ENCODE measurements at places on chromosomes 3 and 15.

- no peak for DNase-seq
Measured at GRCh38 chr3:111592936-111593335, 2.2 kb downstream of the ZBED2 start.

- peak; percentile 86 for DNase-seq
Measured at GRCh38 chr3:57803647-57804081, 47.6 kb downstream of the SLMAP start.

DNA sequence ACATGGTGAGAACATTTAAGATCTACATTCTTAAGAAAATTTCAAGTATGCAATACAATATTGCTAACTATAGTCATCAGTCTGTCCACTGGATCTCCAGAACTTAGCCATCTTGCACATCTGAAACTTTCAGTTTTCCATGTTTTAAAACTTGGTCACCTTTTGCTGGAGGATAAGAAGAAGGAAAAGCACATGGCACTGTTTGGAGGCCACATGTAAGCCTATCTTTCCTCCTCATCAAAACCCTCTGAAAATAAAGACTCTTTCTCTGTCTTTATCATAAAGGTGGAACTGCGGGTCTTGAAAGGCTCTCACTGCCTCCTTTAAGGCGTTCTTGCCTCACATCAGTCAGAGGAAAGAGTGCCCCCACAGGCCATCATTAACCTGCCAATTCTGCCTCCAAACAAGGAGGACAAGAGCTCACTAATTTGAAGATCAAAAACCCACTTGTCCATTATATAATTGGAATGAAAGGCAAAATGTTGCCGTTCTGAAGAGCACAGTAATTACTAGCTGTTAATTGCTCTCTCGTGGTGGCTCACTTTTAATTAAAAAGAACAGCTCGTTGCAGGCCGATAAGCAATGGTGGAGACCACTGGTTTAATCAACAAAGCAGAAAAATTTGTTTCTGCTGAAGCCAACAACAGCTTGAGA is 157.8 kb downstream of the MECOM start:
- DNase-seq, result no peak

GRCh38 chr3:129310111-129311011 is 31.7 kb downstream of the HMCES start:
- DNase-seq, result no peak

- no peak for DNase-seq
Measured at GRCh38 chr15:60003243-60004008, 685 bp upstream of the FOXB1 start.

GRCh38 chr3:154926721-154927120 is 153.4 kb upstream of the MME start:
- DNase-seq, result peak; percentile 6

DNA sequence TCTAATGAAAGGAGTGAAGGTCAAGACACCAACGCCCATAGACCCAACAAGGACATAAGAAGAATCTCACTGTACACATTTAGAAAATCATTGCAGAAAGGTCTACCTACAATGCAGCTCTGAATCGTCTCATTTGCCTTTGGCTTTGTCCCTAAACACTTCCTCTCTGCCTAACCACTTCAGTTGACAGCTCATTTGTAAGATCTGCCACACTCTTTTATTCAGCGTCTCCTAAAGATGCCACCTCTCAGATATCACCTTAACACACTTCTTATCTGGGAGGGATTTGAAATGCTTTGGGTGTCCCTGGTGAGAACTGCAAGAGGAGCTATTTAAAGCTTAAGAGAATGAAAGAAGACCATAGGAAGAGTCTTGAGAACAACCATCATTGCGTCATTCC is 38.7 kb downstream of the RAB27A start:
- no peak for DNase-seq

- DNase-seq, result no peak
Measured at GRCh38 chr15:78389738-78390137, 48.3 kb upstream of the IREB2 start.

DNA sequence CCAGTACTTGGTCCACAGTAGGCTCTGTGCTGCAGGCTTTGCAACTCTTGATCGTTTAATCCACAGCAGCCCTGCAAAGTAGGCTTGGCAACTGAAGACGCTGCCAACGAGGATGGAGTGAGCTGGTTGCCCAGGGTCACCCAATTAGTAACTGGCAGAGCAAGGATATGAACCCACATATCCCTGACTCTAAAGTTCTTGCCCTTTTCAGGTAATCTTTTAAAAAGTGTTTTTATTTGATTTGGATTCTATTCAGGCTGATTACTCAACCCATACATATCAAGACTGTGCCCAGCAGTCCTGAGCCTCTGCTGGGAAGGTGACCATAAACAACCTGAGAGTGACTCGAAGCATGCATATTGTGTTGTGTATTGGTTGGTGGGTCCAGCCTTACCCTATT is 50.3 kb downstream of the PSMD6 start:
- no peak for DNase-seq

GRCh38 chr15:92029767-92030166 is 176.3 kb downstream of the SLCO3A1 start:
- no peak for DNase-seq

GRCh38 chr15:85789496-85789875 is 5.2 kb downstream of the KLHL25 start:
- no peak for DNase-seq

DNA sequence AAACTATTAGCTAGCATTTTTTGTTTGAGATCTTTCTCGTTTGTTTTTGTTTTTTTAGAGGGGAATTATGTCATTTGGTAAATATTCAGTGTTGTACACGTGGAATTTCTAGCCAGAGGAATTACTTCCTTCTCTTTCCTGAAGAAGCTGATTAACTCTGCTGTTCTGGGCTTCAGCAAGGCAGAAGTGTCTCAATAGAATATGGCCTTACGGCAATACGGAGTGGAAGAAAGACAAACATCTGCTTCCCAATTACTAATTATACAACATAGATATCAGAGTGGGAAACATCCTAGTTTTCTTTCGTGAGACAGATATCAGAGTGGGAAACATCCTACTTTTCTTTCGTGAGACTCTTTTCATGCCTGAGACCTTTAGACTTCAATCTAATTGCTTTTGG is 11.9 kb downstream of the P3H2 start:
- DNase-seq, result no peak

GRCh38 chr3:193731656-193732055 is 138.6 kb downstream of the OPA1 start:
- no peak for DNase-seq

GRCh38 chr3:62261121-62261520 is 112.2 kb downstream of the FEZF2 start:
- DNase-seq, result no peak

GRCh38 chr3:183437061-183437460 is 8.6 kb upstream of the MCF2L2 start:
- no peak for DNase-seq

DNA sequence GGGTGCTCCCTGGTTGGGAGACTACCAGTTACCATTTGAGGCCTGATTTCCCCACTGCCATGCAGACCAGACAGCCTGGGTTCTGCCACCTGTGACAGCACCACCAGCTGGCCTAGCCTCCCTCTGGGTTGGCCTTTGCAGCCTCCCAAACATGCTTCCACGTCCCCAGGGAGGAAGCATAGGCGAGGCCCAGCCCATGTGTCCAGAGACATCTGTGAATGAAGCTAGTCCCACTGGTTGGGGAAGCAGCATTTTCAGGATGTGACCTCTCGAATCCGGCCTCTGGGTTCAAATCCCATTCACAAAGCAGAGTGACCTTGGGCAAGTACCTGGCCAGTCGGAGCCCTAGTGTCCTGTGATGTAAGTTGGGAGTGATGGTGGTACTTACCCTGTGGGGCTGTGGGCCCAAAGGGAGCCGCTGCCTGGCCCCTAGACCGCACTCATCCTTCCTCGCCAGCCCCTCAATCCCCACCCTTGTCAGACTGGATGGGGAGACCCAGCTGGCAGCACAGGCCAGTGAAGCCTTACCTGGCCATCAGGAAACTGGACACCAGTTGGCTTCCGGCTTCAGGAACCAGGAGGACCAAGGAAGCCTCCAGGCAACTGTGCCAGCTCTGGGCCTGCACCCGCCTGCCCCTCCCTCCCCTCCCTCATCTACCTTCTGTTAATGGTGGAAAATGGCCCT is 6.0 kb downstream of the KLF15 start:
- no peak for DNase-seq

GRCh38 chr15:26691249-26691648 is 81.6 kb downstream of the GABRB3 start:
- no peak for DNase-seq

DNA sequence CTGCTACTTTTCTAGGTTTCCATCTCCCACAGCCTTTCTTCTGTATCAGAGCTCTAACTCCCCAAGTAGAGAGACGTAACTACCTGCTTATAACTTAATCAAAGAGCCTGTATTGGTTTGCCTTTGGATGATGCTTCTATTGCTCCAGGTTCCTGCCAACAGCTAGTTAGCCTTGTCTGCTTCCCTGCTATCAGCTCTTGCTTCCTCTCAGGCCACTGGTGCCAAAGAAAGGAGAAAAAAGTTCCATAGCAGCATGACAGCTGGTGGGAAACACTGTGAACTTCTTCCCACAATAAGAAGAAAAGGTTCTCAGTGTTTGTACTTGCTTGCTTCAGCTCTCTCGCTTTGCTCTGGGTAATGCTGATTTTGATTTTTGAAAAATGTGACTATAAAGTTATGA is 206.6 kb downstream of the GBE1 start:
- DNase-seq, result peak; percentile 26

DNA sequence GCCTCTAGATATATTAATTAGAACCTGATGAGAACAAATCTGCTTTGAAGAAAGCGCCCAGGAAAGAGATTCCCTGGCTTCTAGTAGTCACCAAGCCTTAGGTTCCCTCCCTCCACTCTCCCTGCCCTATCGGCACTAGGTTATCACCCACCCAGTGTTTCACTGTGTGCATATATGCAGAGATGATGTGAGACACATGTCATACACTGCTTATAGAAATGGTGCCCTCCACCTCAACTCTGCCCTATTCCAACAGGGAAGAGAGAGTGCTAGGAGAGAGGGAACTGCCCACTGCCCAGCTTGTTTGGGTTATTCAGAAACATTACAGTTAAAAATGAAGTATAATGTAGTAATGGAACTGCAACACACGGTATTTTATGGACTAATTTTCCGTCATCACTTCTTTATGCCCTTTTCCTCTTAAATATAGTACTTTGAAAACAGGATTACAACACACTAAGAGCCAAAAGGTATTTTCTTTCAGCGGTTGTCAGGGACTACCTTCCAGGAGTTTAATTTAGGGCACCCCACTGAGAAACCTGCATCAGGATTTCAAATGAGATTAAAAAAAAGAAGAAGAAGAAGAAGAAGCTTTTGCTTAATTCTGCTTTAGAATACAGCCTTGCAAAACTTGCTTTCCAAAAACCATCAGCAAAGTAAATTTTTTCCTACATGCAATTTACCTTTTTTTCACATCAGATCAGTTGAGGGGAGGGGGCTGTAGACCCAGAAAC is 55.3 kb downstream of the MEIS2 start:
- no peak for DNase-seq

GRCh38 chr15:69066007-69066995 is 51.8 kb downstream of the NOX5 start:
- no peak for DNase-seq

GRCh38 chr3:111652492-111653180 is 57.5 kb upstream of the ZBED2 start:
- no peak for DNase-seq

- DNase-seq, result no peak
Measured at GRCh38 chr3:34312684-34313083, 514.3 kb downstream of the PDCD6IP start.

GRCh38 chr3:186754006-186754405 is 29.4 kb upstream of the EIF4A2 start:
- DNase-seq, result no peak

GRCh38 chr3:122232485-122232884 is 49.0 kb downstream of the CASR start:
- DNase-seq, result no peak

DNA sequence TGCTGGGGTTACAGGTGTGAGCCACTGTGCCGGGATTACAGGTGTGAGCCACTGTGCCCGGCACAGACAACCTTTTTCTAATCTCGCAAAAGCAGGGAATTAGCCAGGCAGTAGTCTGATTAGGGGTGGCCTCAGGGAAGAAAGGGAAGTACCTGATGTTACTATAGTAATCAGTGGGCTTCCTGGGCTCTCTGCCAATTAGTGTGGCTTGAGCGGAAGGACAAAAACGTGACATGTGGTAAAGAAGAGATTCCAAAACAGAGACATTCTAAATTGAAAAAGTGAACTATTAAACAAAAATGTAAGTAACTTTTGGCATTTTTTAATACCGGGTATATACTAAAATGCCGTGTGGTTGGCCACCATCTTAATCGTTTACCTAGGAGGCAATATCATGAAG is 48.1 kb downstream of the CFAP20DC start:
- DNase-seq, result no peak

- no peak for DNase-seq
Measured at GRCh38 chr15:23472678-23473077, 25.6 kb upstream of the GOLGA6L2 start.

- DNase-seq, result no peak
Measured at GRCh38 chr15:30870681-30871080, 33.0 kb upstream of the FAN1 start.

- DNase-seq, result no peak
Measured at GRCh38 chr3:195761567-195762248, 40.9 kb downstream of the MUC20 start.

DNA sequence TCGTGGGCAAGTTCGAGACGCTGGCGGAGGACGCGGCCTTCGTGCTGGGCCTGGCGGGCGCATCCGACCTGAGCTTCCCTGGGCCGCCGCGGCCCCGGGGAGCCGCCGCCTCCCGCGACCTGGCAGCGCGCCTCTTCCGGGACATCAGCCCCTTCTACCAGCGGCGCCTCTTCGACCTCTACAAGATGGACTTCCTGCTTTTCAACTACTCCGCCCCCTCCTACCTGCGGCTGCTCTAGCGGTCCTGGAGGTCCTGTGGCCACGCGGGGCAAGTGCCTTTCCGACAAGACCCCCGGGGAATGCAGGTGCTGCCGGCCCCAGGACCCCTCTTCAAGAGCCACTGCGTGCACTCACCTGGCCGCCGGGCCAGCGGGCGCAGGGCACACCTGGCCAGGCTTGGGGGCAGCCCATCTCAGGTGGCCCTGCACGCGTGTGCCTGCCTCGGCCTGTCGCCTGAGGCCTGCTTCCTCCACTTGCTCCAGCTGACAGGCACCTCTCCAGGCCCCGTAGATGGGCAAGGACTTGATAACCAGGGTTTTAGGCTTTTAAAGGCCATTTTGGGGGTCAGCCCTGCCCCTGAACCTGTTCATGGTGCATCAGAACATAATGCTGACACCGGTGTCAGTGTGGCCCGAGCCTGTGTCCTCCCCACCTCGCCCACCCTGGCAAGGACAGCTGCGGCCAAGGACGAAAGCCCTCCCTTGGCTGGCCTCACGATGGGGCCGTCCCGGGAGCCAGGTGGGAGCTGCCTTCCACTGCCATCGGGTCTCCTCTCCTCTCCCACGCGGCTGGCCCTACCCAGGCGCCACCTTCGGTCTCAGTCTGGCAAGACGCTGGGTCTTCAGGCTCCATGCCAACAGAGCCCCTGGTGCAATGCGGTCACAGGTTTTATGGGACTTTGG is 16.1 kb downstream of the C3orf22 start:
- DNase-seq, result no peak

DNA sequence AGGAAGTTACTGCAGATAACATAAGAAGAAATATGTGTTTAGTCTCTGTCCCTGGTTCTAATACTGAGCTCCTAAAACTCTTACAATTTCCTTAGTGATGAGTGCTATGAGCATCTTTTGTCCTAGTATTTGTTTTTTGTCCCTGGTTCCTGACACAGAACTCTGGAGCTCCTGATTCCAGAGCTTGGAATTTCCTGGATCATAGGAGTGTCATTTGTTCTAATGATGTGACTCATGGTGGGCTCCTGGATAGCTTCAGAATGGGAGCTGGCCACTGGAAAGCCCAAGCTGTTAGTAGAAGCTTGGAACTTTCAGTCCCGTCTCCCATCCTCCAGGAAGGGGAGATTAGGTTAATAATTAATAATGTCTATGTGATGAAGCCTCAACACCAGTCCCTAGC is 98.2 kb downstream of the CNTN6 start:
- no peak for DNase-seq

Measured in astrocyte of the cerebellum (primary cell).